ENCODE measurements at places on chromosomes 1 and 21. TPM values are rescaled to one million over a fixed set of nuclear protein-coding genes. Genes with fewer than 3 reads are reported as not detected.

Gene SLC6A9
- 1.7 TPM for total RNA-seq

Gene GLIS1
- 6.1 TPM for total RNA-seq

Gene RXFP4
- total RNA-seq, result 0.37 TPM

Gene SLC26A9
- total RNA-seq, result 0.24 TPM

DNA sequence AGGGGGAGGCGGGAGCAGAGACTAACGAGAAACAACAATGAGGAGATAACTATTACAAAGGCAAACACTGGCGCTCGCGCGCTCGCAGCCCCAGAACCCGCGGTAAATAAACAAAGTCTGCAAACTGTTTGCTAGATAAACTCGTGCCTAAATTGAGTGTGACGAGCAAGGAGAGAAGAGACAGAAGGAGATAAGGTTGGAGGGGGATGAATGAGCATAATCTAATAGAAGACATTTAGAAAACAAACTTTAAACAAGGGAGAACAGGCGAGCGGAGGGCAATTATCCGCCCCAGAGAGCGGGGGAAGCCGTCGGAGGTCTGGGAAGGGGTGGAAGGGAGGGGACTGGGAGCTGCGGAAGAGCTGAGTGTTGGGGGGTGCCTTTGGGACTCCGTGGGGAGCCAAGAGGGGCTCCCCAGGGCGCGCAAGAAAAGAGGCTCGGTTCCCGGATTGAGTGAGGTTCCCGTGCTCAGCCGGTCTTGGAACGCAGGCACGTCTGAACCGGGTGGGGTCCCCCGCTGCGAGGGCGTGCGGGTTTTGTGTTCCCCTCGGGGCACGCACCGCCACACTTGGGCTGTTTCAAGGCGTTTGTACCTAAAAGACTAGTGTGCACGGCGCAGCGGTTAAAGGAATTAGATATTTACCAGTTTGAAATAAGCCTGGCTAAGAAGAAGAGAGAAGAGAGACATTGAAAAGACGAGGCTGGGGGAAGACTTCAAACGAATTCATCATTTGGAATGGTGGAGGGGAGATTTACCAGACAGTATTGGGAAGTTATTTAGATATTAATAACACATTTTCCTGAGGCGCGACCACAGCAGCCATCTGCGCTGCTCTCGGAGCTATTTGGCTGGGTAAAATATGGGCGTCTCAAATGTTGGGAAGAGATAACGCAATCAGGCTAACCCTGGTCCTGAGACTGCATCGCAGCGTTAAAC, 10.6 kb downstream of the PAX7 start:
- H3K4me3 ChIP-seq, result no peak overlapping the region
- no peak overlapping the region for H3K27ac ChIP-seq
- H3K4me1 ChIP-seq, result no peaks in the 10 kb centered on the region
- H3K36me3 ChIP-seq, result no peaks in the 10 kb centered on the region

DNA sequence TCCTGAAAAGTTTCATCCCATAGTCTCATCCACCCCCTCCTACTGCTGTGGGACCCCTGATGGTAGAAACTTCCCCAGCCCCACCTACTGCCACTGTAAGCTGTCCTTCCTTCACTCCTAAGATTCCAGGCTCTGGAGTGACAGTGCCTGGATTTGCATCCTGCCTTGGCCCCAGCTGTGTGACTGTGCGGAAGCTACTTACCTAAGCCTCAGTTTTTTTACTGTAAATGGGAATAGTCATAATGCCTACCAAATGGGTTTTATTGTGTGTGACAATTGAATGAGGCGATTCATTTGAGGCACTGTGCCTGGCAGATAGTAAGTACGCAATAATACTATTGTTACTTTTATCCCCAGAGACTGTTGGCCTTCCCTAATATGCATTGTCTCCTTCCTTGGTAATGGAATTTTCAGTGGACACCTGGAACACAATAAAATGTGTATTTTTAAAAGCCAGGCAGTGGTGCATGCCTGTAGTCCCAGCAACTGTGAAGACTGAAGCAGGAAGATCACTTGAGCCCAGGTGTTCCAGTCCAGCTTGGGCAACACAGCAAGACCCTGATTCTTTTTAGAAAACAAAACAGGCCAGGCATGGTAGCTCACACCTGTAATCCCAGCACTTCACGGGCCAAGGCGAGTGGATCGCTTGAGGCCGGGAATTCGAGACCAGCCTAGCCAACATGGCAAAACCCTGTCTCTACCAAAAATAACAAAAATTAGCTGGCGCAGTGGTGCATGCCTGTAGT, 55.0 kb upstream of the ZNF326 start:
- peaks cover 15% of the 10 kb centered on the region for H3K4me1 ChIP-seq
- H3K27me3 ChIP-seq, result no peaks in the 10 kb centered on the region

DNA sequence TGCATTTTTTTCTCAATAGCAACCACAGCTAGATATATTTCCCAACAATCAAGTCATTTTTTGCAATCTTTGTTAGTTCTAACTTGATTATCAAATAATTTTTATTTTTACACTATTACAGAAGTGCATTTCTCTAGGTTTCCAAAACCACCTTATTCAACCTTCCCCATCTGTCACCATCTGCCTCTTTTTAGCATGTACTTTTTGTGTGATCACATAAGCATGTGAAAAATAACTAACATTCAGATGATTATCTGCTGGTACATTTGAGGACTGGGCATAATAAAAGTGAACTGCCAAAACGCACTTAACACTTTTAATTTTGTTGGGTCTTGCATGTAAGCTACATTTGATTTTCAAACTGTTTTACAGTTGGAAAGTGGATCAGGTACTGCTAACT, 291.5 kb downstream of the AKT3 start:
- no peak overlapping the region for H3K4me3 ChIP-seq
- no peaks in the 10 kb centered on the region for H3K4me1 ChIP-seq
- no peak overlapping the region for H3K27ac ChIP-seq
- H3K36me3 ChIP-seq, result no peaks in the 10 kb centered on the region
- no peaks in the 10 kb centered on the region for H3K27me3 ChIP-seq

DNA sequence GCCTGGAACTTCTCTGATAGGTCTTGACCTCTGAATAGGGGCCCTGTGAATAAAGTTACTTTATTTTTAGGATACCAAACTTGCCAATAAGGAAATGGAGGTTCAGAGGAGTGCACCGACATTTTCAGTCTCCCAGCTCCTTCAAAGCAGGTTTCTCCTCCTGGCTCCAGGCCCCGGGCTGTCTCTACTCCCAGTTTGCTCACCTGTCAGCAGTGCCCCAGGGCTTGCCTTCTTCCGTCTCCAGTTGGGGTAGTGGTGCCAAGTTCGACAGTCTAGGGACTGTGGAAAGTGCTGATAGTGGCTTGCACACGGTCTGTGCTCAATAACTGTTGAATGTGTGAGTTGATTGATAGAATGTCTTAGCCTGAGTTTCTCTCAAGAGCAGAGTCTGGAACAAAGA, 149.2 kb downstream of the ACTL8 start:
- H3K27ac ChIP-seq, result no peak overlapping the region
- H3K4me1 ChIP-seq, result no peaks in the 10 kb centered on the region
- no peaks in the 10 kb centered on the region for H3K27me3 ChIP-seq
- H3K36me3 ChIP-seq, result no peaks in the 10 kb centered on the region
- no peak for DNase-seq

DNA sequence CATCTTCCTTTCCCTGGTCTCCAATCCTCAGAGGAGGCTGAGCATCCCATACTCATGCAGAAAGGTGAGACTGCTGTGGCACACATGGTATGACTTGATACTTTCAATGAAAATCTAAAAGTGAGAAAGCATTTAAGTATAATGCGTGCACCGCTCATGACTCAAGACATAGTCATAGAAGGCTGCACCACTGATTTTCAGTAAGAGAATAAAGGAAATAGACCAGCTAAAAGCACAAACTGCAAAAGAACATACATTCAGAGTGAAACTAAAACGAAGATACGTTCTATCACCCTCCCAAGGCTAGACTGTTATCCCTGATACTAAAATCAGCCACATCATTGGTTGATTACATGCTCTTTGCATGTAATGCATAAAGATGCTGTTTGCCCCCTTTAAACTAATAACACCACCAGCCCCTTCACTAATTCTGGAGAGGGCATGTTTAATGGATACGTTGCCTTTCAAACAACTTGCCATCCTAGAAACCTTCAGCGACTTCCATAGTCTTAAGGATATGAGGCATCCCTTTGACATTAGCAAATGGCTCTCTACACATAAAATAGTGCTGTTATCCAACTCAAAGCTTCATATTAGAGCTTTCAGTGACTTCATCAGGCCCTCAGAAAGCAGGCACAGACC, 2.1 kb downstream of the PLD5 start:
- no peak overlapping the region for H3K4me3 ChIP-seq
- H3K36me3 ChIP-seq, result no peaks in the 10 kb centered on the region
- DNase-seq, result no peak
- H3K4me1 ChIP-seq, result peaks cover 9% of the 10 kb centered on the region

DNA sequence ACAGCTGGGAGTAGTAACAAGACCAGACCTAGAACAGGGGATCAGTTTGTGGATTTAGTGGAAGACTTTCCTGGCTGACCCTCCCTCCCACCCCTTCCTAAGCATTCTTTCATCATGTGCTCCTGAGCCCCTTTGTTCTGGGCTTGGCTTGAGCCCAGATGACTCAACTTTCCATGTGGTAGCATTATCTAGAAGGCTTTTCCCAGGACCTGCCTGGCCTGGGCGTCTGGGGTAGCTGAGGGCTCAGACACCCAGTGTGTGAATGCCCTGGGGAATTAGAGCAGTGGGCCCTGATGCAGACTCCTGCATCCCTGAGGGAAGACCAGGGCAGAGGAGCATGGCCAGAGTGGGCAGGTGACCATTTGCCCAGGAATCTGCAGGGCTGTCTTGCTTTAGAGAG, 44.1 kb upstream of the TSPAN2 start:
- H3K36me3 ChIP-seq, result no peaks in the 10 kb centered on the region
- H3K4me3 ChIP-seq, result no peak overlapping the region
- H3K27ac ChIP-seq, result no peak overlapping the region
- H3K27me3 ChIP-seq, result no peaks in the 10 kb centered on the region
- DNase-seq, result no peak

DNA sequence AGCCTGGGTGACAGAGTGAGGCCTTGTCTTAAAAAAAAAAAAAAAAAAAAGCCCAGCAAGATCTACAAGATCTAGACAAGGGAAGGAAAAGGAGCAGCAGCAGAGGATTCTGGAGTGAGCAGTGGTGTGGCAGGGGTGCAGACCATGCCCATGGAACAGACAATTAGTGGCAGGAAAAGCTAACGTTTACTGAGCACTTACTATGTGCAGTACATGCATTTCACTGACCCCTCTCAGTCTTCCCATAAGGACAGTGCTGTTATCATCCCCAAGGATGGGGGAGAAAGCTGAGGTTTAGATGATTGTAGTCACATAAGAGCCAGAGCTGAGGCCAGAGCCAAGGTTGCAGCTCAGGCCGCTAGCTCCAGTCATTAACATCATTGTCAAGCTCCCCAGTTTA, 5.9 kb downstream of the PODN start:
- H3K36me3 ChIP-seq, result no peaks in the 10 kb centered on the region
- peaks cover 3% of the 10 kb centered on the region for H3K4me1 ChIP-seq
- H3K27ac ChIP-seq, result no peak overlapping the region
- no peaks in the 10 kb centered on the region for H3K27me3 ChIP-seq
- no peak for DNase-seq

GRCh38 chr1:73659136-73659535, 538.8 kb downstream of the LRRIQ3 start:
- no peaks in the 10 kb centered on the region for H3K27me3 ChIP-seq
- no peak for DNase-seq
- H3K4me3 ChIP-seq, result no peak overlapping the region
- no peaks in the 10 kb centered on the region for H3K36me3 ChIP-seq
- H3K27ac ChIP-seq, result no peak overlapping the region

DNA sequence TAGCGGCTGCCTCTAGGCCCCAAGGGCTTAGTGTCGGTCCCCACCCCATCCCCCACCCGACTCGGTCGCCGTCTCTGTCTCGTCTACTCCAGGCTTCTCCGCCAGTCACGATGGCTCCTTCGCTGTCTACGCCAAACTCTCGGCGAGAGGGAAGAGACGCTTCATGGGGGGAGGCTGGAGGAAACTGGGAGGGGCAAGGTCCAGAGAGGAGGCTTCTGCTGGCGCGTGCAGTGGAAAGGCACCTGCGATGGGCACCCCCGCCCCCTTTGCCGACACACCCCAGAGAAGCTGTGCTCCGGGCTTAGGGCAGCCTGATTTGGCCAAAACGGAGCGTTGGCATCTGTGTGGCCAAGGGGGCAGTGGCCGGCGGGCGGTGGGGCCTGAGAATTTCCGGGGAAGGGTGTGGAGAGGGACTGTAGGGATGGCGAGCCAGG, 1.2 kb upstream of the CSMD2 start:
- no peak for DNase-seq
- peaks cover 19% of the 10 kb centered on the region for H3K4me1 ChIP-seq
- H3K36me3 ChIP-seq, result no peaks in the 10 kb centered on the region

GRCh38 chr1:232291261-232291660, 338.7 kb downstream of the SIPA1L2 start:
- DNase-seq, result no peak
- H3K36me3 ChIP-seq, result no peaks in the 10 kb centered on the region
- peaks cover 3% of the 10 kb centered on the region for H3K4me1 ChIP-seq
- no peak overlapping the region for H3K4me3 ChIP-seq
- no peaks in the 10 kb centered on the region for H3K27me3 ChIP-seq

- no peaks in the 10 kb centered on the region for H3K27me3 ChIP-seq
- H3K4me3 ChIP-seq, result no peak overlapping the region
- no peak overlapping the region for H3K27ac ChIP-seq
- H3K36me3 ChIP-seq, result no peaks in the 10 kb centered on the region
- no peaks in the 10 kb centered on the region for H3K4me1 ChIP-seq
- DNase-seq, result no peak
Measured at GRCh38 chr1:185108321-185108720, 48.4 kb downstream of the TRMT1L start.
